Left hindlimb (tissue), 1 donor: ENCODE measurements at places on chromosomes 5 and 9.

DNA sequence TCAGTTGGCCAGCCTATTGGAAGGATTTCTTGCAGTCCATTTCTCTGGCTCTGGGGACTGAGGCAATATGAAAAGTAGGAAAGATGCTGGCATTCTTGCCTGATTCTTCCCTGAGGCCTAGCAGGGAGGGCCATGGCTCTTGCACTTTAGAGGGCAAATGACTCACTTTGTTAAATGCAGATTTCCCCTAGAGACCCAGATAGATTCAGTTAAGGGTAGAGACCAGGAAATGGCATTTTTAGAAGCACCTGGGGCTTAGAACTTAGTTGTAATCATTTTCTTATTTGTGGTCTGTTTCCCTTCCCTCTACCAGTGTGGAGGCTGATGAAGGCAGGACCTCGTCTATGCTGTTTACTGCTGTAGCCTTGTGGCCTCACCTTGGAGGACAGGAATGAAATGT lies 112.8 kb upstream of the NR3C1 start:
- DNase-seq, result no peak

GRCh38 chr5:168646335-168646734 lies 67.2 kb upstream of the PANK3 start:
- no peak for DNase-seq

- DNase-seq, result no peak
These were observed 80.2 kb upstream of the ZNF169 start for GRCh38 chr9:94178927-94179326.

GRCh38 chr9:132175431-132175830 lies 13.6 kb downstream of the NTNG2 start:
- no peak for DNase-seq

GRCh38 chr9:98429613-98430012 lies 174.2 kb upstream of the TBC1D2 start:
- no peak for DNase-seq
